SW480 (cell line): ENCODE measurements at places on chromosomes 5 and 9.

- DNase-seq: no peak
These were observed 222.7 kb downstream of the ICE1 start for GRCh38 chr5:5645198-5645597.

- DNase-seq: peak; percentile 51
These were observed at the start of gene SMIM32 for GRCh38 chr5:136192526-136193321. TSS of gene SMIM32 (minus strand) at chr5:136193162. CDS start at chr5:136192524, 638 bp downstream.

- DNase-seq: no peak
These were observed 23.8 kb downstream of the SH3RF2 start for GRCh38 chr5:145960166-145960565.

DNA sequence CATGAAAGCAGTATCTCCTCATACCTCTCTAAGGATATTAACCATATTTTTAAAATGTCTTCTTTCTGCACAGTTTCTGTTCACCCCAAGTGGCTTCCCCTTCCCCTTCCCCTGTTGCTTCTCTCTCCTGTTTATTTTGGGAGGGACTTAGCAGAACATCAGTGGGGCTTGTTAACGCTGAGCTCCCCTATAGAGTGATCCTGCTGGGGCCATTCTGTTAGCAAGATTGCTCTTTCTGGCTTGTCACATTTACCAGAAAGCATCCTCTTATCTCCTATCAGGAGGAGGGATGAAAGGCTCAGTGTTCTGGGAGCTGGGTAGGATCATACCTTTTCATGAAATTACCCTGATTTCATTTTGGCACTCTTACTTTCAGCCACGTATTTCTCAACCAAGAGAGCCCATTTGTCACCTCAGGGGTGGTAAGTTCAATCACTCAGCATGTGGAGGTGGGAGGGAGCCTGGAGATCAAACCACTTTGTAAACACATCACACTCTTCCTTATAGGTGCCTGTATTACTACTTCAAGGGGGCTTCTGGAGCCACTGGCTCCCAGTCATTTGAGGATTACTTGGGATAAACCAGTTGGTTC is 16.7 kb downstream of the NXNL2 start:
- DNase-seq: no peak

DNA sequence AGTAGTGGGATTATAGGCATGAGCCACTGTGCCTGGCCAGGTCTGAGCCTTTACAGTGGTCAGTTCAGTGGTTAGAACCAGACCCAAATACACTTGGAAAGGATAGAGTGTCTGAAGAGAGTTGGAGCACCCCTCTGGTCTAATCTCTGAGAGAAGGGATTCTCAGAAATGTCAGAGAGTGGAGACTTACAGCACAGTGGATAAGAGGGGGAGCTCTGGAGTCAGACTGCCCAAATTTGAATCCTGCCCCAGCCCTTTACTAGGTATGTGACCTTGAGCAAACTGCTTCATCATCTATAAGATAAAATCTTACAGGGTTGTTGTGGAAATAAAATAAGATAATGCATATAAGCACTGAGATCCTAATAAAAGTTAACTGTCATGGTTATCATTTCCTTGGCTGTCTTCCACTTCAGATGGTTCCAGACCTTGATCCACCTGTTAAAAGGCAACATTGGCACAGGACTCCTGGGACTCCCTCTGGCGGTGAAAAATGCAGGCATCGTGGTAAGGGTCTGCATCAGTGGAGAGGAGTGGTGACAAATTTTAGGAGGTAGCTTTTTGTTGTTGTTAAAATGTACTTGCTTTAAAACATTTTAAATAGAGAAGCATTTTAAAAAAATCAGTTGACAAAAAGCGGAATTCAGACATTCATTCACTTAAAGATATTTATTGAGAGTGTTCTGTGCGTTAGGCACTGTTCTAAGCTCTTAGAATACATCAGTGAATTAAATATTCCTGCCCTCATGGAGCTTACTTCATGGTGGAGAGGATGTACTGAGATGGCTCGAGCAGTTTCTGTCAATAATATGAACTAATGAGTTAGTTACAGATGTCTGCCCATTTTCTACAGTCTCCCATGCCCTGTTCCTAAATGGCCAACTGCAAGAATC is 16.0 kb downstream of the SLC36A1 start:
- no peak for DNase-seq

DNA sequence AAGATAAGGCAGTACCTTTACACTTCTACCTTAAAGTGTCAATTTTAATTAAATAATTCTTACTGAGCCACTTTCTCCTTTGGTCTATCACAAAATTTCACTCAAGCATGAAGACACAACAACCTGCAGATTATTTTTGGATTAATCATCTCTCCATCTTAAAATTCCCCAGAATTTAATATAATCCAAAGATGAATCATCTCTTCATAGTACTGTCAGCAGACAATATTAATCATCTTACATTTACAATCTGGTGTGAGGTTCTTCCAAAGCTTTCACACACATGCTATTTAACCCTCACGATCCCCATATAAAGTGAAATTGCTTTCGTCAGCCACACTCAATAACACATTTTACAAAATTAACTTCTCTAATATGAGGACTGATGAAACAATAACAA is 43.0 kb downstream of the LHFPL2 start:
- DNase-seq: no peak

GRCh38 chr5:96896276-96896675 is 20.0 kb downstream of the ERAP2 start:
- DNase-seq: no peak

- no peak for DNase-seq
These were observed 28.8 kb downstream of the TCERG1 start for GRCh38 chr5:146475906-146476305.

GRCh38 chr5:132469380-132470009 is 21.1 kb downstream of the IRF1 start:
- peak; percentile 38 for DNase-seq

GRCh38 chr5:95283761-95284571 is 928 bp downstream of the MCTP1 start:
- DNase-seq: peak; percentile 63

- no peak for DNase-seq
These were observed 1.1 kb downstream of the NFIB start for GRCh38 chr9:14312719-14313377.

GRCh38 chr9:86766912-86767311 is 180.4 kb downstream of the GAS1 start:
- DNase-seq: peak; percentile 97

- DNase-seq: peak; percentile 49
These were observed 2.1 kb downstream of the ANP32B start for GRCh38 chr9:97985058-97985861.

DNA sequence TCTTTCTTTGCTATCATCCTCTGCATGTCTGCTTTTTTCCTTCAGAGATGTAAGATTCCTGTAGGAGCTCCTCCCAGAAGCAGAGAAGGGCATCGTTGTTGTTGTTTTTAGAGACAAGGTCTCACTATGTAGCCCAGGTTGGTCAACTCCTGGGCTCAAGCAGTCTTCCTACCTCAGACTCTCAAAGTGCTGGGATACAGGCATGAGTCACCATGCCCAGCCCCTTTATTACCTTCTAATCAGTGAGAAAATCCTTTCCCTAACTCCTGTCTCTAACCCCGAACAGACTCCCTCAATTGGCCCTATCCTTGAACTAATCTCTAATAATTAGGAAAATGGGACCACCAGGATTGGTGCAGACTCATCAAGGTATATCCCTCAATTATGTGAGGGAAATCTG is 64.4 kb downstream of the GALNT10 start:
- DNase-seq: no peak

GRCh38 chr9:103116246-103116645 is 121.1 kb downstream of the CYLC2 start:
- no peak for DNase-seq

DNA sequence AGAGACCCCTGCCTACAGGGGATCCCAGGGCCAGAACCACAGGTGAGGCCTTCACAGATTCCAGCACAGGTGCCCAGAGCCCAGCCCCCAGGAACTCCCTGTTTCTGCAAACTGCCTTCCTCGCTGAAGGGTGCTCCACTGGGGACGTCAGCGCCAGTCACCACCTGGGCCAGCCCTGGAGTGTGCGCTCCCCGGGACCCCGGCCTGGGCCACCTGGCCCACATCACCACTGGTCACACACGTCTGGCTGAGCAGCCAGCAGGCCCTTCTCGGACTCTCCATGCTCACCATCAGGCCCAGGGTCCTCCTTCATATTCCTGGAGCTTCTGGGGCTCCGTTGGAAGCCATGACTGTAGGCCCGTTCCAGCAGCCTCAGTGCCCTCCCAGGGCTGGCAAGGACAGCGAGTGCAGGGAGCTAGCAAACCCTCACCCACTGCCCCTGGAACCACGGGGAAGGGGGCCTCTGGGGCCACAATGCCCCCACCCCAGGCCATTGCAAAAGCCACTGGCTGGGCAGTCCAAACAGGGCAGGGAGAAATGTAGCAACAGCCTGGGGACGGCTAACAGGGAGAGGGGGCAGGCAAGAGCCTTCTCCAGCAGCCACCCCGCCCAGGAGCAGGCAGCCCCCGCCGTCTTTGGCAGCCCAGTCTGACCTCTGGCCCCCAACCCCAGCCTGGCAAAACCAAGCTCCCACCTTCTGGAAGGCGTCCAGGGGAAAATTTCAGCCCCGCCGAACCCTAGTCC is 1.3 kb downstream of the AGPAT2 start:
- no peak for DNase-seq

DNA sequence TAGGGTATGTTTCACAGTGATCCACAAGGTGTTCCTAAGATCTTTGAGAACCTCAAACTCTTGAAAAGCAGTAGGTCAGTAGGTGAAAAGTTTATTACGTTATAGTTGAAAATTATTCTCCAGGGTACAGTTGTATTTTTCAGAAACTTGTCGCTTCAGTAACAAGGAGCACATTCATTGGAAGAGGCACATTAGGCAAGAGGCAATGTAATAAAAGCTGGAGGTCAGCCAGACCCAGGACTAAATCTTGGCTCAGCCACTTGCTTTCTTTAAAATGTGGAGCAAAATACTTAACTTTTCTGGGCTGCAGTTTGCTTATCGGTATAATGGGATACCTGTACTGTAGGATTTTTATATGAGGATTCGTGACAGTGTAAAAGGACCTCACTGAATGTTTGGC is 45.6 kb downstream of the TLE4 start:
- no peak for DNase-seq

DNA sequence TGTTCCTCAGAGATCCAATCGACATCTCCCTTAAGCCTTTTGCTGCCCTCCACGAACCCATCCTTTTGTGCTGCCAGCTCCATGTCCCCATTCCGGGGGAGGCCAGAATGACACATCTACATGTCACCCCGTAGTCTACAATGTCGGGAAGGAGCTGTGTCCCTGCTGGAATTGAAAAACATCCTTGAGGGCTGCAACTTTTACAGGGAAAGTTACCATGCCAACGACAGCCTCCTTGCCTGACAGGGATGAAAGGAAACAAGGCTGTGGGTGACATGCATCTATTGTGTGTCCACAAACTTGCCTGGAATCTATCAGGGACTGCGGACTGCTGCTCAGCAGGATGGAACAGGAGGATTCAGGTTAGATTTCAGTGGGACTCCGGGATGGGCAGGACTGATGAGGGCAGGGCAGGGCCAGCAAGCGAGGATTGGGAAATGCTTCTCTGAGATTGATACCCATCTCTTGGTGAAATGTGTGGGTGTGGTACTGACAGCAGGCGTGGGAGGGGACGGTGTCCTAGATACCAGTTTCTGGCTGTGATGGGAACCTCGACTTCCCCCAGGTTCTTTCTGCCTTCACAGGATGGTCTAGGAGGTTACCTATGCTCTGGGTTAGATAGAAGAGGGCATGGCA is 25.5 kb downstream of the EGR1 start:
- no peak for DNase-seq

DNA sequence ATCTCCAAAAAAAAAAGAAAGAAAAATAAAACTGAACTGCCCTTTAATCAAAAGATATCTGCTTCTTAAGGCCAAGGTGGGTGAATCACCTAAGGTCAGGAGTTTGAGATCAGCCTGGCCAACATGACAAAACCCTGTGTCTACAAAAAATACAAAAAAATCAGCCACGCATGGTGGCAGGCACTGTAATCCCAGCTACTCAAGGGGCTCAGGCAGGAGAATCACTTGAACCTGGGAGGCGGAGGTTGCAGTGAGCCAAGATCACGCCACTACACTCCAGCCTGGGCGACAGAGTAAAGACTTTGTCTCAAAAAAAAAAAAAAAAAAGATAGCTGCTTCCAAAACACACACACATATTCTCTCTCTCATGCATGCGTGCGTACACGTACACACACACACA is 17.8 kb downstream of the SCAI start:
- no peak for DNase-seq

GRCh38 chr5:76732405-76733048 is 16.6 kb downstream of the F2R start:
- DNase-seq: no peak

- DNase-seq: no peak
These were observed 138.6 kb downstream of the ARRDC3 start for GRCh38 chr5:91244380-91245073.

DNA sequence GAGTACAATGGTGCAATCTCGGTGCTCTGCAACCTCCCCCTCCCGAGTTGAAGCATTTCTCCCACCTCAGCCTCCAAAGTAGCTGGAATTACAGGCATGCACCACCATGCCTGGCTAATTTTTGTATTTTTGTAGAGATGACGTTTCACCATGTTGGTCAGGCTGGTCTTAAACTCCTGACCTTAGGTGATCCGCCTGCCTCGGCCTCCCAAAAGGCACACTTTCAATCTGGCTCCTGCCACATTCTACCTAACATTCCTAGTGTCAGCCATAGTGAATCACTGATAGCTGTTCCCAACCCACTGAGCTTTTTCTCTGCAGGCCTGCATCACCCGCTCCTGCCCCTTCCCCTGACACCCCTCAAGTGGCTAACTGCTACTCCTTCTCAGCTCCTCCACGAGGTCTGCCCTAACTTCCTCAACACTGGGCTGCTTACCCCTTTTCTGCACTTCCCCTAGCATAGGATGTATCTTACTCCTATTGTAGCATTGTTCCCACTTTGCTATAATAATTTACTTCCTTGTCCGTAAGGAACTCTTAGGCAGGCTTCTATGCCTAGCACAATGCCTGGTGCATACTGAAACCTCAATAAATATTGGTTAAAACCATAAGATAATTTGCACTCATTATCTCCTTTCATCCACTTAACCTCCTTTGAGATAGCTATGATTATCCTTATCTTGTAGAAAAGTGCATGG is 42.0 kb upstream of the LIFR start:
- no peak for DNase-seq

GRCh38 chr9:70517926-70518610 is 103.6 kb upstream of the KLF9 start:
- DNase-seq: no peak

DNA sequence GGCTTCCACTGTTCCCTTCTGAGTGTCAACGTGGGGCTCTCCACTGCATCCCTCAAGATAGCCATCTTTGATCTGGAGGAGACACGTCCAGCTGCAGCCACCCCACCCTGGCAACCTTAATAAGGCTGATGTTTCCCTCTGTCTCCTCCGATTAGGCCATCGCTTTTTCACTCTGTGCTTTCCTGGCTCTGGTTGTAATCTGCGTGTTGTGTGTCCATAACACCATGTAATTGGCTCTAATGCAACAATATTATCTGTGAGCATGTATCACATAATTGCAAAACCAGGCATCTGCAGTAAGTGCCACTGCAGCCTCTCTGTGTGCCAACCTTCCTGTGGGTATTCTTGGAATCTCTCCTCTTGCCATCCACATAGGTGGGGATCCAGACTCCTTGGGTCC is 249.9 kb upstream of the PANK3 start:
- DNase-seq: no peak
